ENCODE measurements at places on chromosomes 16 and 17. TPM values are rescaled to one million over a fixed set of nuclear protein-coding genes. Genes with fewer than 3 reads are reported as not detected.

The MYCBPAP gene
- 4.1 TPM for total RNA-seq

The LHX1 gene
- not detected for total RNA-seq

The PHAF1 gene
- 12.0 TPM for total RNA-seq

The FAM83G gene
- total RNA-seq, result 14.3 TPM

The KRT25 gene
- total RNA-seq, result not detected

The TEKT5 gene
- not detected for total RNA-seq

The EPN3 gene
- total RNA-seq, result under 0.01 TPM

The SGCA gene
- 8.4 TPM for total RNA-seq

The LRRC46 gene
- 0.08 TPM for total RNA-seq

The NPIPB2 gene
- total RNA-seq, result 2.0 TPM

The DBF4B gene
- total RNA-seq, result 2.3 TPM

The TPSAB1 gene
- total RNA-seq, result not detected

The C17orf107 gene
- 7.4 TPM for total RNA-seq

The SDR42E2 gene
- total RNA-seq, result 0.08 TPM

The IL17C gene
- not detected for total RNA-seq

The CBFA2T3 gene
- not detected for total RNA-seq

The GP2 gene
- total RNA-seq, result not detected

The WDR81 gene
- 47.5 TPM for total RNA-seq

Data from smooth muscle cell of the coronary artery (primary cell).